Body of pancreas (tissue), 4 donors: ENCODE measurements at places on chromosomes 12 and 14. TPM values are rescaled to one million over a fixed set of nuclear protein-coding genes. Genes with fewer than 3 reads are reported as not detected.
A peak's percentile ranks its signal among the peaks of the same experiment; 100 is the strongest.

The LRP1-AS gene
- total RNA-seq: not detected

The VWF gene
- 76.1 TPM for total RNA-seq

GRCh38 chr12:62736596-62736995 is 198.4 kb downstream of the PPM1H start:
- no peak overlapping the region for H3K4me3 ChIP-seq
- no peaks in the 10 kb centered on the region for H3K27me3 ChIP-seq
- H3K27ac ChIP-seq: no peak overlapping the region
- no peak for DNase-seq
- H3K4me1 ChIP-seq: no peaks in the 10 kb centered on the region

DNA sequence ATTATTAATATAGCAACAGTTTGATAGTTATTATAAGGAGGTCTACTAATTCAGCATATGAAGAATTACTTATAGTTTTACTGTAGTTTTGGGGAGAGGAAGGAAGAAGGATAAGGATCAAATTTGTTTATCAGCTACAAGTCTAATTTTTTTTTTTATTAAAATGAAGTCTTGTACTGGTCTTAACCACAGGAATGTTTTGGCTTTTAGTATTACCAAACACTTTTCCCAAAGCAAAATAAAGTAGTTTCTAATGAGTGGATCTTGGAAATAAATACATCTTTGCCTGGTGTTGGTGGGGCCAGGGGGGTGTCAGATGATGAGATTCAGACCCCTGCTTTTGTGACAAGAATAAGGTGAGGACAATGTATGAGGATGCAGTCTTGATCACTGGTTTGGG is 57.2 kb upstream of the ZDHHC17 start:
- H3K27ac ChIP-seq: no peak overlapping the region
- H3K27me3 ChIP-seq: no peaks in the 10 kb centered on the region
- no peak for DNase-seq
- H3K4me3 ChIP-seq: no peak overlapping the region
- no peaks in the 10 kb centered on the region for H3K4me1 ChIP-seq

DNA sequence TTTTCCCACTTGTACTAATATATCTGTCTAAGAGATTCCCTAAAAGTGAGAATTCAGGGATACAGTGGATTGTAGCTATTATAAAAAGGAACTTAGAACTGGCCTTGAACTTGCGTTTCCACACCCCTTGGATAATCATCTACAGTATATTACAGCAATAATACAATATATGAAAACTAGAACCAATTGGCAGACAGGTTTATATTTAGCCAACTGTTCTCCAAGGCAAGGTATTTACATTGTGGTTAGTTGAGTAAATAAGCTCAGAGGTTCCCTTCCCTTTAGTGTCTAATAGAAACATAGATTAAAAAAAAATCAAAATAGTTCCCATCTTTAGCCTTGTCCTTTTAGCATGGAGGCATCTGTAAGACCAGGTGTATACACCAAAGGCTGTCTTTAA is 42.1 kb downstream of the LIMA1 start:
- peaks cover 23% of the 10 kb centered on the region for H3K4me1 ChIP-seq
- H3K36me3 ChIP-seq: peaks cover 2% of the 10 kb centered on the region
- peak overlapping the region; percentile 71 for H3K27ac ChIP-seq
- H3K4me3 ChIP-seq: no peak overlapping the region

GRCh38 chr12:27337376-27337775 is 4.7 kb downstream of the BMAL2 start:
- DNase-seq: no peak
- no peak overlapping the region for H3K27ac ChIP-seq
- H3K36me3 ChIP-seq: no peaks in the 10 kb centered on the region
- no peaks in the 10 kb centered on the region for H3K27me3 ChIP-seq
- H3K4me1 ChIP-seq: peaks cover 39% of the 10 kb centered on the region
- H3K4me3 ChIP-seq: no peak overlapping the region

DNA sequence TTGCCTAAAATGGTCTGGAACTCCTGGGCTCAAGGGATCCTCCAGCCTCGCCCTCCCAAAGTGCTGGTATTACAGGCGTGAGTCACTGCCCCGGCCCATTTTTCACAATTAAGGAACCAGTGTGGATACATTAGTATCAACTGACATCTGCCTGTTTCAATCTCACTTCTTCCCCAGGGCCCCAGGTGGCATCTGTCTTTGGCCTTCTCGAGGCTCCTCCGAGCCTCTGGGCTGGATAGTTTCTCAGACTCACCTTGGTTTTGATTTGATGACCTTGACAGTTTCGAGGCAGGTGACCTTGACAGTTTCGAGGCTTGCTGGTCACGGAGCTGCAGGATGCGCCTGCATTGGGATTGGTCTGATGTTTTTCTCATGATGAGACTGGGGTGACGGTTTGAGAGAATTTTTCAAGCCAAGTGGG is 41.0 kb upstream of the NCOR2 start:
- H3K27ac ChIP-seq: peak overlapping the region; percentile 72
- H3K36me3 ChIP-seq: no peaks in the 10 kb centered on the region
- H3K27me3 ChIP-seq: no peaks in the 10 kb centered on the region
- DNase-seq: no peak

DNA sequence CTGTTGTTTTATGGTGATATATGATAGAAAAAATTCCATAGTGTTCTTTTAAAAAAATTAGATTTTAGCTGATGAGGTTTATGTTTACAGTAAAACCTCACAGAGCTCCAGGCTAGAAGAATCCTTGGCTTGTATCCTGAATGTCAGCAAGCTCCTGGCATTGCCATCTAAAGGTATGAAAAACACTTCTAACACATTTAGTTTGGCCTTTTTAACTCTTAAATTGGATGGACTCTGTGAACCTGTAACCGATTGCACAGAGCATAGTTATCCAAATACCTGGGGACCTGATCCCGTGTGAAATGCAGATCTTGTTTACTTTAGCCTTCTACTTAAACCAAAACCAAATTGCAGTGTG is 241.1 kb upstream of the DCN start:
- H3K4me1 ChIP-seq: no peaks in the 10 kb centered on the region
- H3K27me3 ChIP-seq: no peaks in the 10 kb centered on the region
- H3K36me3 ChIP-seq: no peaks in the 10 kb centered on the region
- H3K4me3 ChIP-seq: no peak overlapping the region
- H3K27ac ChIP-seq: no peak overlapping the region

GRCh38 chr12:130563323-130563722 is 152.8 kb downstream of the RIMBP2 start:
- no peak overlapping the region for H3K27ac ChIP-seq
- DNase-seq: no peak
- H3K36me3 ChIP-seq: no peaks in the 10 kb centered on the region
- no peak overlapping the region for H3K4me3 ChIP-seq
- H3K27me3 ChIP-seq: no peaks in the 10 kb centered on the region
